ENCODE measurements at places on chromosomes 3 and 15. TPM values are rescaled to one million over a fixed set of nuclear protein-coding genes. Genes with fewer than 3 reads are reported as not detected.

Gene VWA5B2
- total RNA-seq, result 67.9 TPM

Gene TUSC7
- total RNA-seq, result not detected

Gene ITGB5
- 58.8 TPM for total RNA-seq

Gene AMIGO3
- total RNA-seq, result not detected

Gene PLA1A
- 0.18 TPM for total RNA-seq

Gene MUC4
- 0.44 TPM for total RNA-seq

Gene MNS1
- 4.5 TPM for total RNA-seq

Gene AADACL2
- not detected for total RNA-seq

Gene ASB14
- not detected for total RNA-seq

DNA sequence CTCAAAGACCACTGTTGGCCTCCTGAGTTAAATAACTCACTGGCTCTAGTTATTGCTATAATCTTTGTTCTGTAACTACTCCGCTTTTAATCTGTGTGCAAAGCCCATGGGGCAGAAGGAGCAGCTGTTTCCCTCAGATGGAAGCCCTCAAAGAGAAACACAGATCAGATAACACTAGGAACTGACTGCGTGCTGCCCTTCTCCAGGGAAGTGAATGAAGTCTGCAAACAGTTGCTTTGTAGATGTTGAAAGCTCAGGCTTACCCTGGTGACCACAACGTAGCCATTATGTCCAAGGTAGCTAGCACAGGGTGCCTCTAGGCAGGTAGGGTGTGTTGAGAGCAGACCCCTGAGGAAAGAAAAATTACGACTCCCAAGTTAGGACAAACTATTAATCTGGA lies 152.3 kb upstream of the STAC start:
- no peak for DNase-seq
- H3K27ac ChIP-seq, result no peak overlapping the region
- H3K27me3 ChIP-seq, result peaks cover 6% of the 10 kb centered on the region
- peaks cover 3% of the 10 kb centered on the region for H3K4me1 ChIP-seq
- no peaks in the 10 kb centered on the region for H3K36me3 ChIP-seq

DNA sequence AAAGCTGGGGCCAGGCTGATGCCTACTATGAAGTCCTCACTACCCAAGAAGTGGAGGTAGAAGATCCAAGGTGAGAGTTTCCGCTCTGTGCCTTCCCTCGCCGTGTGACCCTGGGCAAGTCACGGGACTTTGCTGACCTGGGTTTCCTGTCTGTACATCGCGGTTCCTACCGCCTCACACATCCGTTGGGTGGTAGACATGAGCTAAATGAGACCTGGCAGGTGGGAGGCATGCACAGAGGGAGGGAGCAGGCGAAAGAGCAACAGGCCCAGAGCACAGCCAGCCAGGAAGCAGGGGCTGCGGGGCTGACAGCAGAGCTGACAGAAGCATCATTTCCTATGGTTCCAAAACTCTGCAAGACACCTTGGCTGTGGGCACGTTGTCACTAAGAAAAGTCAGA lies 157.3 kb upstream of the BHLHE40 start:
- no peak overlapping the region for H3K27ac ChIP-seq
- DNase-seq, result no peak
- no peak overlapping the region for H3K4me3 ChIP-seq
- peaks cover 25% of the 10 kb centered on the region for H3K27me3 ChIP-seq
- H3K4me1 ChIP-seq, result peaks cover 13% of the 10 kb centered on the region

GRCh38 chr3:38130631-38131065 lies 6.3 kb downstream of the ACAA1 start:
- peak overlapping the region; percentile 6 for H3K27ac ChIP-seq
- no peak overlapping the region for H3K4me3 ChIP-seq
- DNase-seq, result no peak
- H3K36me3 ChIP-seq, result peaks cover 16% of the 10 kb centered on the region
- no peaks in the 10 kb centered on the region for H3K27me3 ChIP-seq
- peaks cover 32% of the 10 kb centered on the region for H3K4me1 ChIP-seq

- H3K36me3 ChIP-seq, result no peaks in the 10 kb centered on the region
- H3K27ac ChIP-seq, result no peak overlapping the region
- peaks cover 39% of the 10 kb centered on the region for H3K4me1 ChIP-seq
- no peak for DNase-seq
- H3K27me3 ChIP-seq, result no peaks in the 10 kb centered on the region
These were observed 32.2 kb downstream of the GPR176 start for GRCh38 chr15:39887832-39888231.

- no peak overlapping the region for H3K27ac ChIP-seq
- H3K36me3 ChIP-seq, result peaks cover 10% of the 10 kb centered on the region
- H3K4me1 ChIP-seq, result peaks cover 7% of the 10 kb centered on the region
- H3K27me3 ChIP-seq, result no peaks in the 10 kb centered on the region
- DNase-seq, result no peak
These were observed 93.4 kb downstream of the LRRC28 start for GRCh38 chr15:99344639-99345038.

DNA sequence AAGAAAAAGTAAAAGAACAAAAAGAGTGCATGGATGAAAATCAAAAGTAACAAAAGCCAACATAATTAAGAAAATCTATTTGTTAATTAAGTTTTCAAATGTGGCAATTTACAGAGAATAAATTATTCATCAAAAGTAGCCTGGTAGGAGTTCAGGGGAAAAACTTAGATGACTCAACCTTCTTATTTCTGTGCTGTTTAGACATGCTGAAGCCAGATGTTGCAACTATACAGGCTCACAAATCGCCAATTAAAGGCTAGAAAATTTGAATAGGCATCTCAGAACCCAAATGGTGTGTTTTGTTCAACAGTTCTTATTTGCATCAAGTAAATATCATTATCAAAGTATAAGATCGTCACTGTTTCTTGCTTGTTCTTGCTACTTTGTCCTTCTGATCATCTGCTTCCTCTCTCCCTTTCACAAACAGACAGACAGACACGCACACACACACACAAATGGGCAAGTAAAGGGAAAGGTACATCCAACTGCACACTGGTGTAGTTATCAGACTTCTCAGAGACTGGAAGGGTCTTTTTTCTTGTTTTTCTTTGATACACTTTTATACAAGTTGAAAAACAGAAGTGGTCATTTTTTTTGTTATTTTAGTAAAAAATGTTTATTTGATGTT lies 572.2 kb downstream of the MECOM start:
- peaks cover 29% of the 10 kb centered on the region for H3K36me3 ChIP-seq
- no peaks in the 10 kb centered on the region for H3K27me3 ChIP-seq
- no peak for DNase-seq

DNA sequence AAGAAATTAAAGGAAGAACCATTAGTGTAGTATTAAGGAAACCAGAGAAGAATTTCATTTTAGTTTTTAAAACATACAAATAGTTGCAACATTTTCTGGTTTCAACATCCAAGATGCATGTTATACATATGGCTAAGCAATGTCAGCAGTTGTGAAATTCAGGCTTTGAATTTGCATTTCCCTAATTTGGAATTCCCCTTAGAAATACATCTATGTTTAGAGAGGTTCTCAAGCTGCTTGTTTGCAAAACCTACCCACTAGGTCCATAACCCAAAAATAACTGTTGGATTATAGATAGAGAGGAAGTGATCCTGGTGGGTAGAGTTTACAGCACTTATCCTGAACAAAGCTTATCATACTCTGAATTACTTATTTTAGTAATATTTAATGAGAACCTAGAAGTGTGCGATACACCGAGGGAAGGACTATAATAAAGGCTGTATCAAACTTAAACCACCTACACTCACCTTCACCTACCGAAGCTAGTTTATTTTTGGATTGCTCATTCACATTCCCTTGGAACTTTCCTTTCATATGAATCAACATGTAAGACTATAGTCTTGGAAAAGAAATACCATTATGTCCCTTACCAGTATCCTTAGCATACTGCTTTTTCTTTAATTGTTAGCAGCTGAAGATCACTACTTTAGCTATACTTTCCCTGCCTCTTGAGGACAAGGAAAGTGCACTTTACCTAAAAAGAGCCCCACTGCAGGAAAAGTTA lies 60.6 kb downstream of the CHAC1 start:
- no peak for DNase-seq
- H3K27me3 ChIP-seq, result no peaks in the 10 kb centered on the region
- peaks cover 2% of the 10 kb centered on the region for H3K4me1 ChIP-seq
- H3K36me3 ChIP-seq, result peaks cover 16% of the 10 kb centered on the region

- DNase-seq, result no peak
- H3K4me3 ChIP-seq, result no peak overlapping the region
- no peaks in the 10 kb centered on the region for H3K27me3 ChIP-seq
- H3K27ac ChIP-seq, result no peak overlapping the region
These were observed 109.5 kb downstream of the AKAP13 start for GRCh38 chr15:85489773-85490493.

GRCh38 chr15:68429691-68430470 lies 2.1 kb downstream of the ITGA11 start:
- H3K4me1 ChIP-seq, result peaks cover 6% of the 10 kb centered on the region
- no peaks in the 10 kb centered on the region for H3K36me3 ChIP-seq
- peaks cover 73% of the 10 kb centered on the region for H3K27me3 ChIP-seq
- DNase-seq, result no peak
